PC-9 (cell line): ENCODE measurements at places on chromosomes 7 and 10. TPM values are rescaled to one million over a fixed set of nuclear protein-coding genes. Genes with fewer than 3 reads are reported as not detected.

GRCh38 chr7:16068183-16068582, 353.2 kb downstream of the CRPPA start:
- no peaks in the 10 kb centered on the region for H3K36me3 ChIP-seq
- no peaks in the 10 kb centered on the region for H3K4me1 ChIP-seq
- no peaks in the 10 kb centered on the region for H3K27me3 ChIP-seq
- no peak overlapping the region for H3K27ac ChIP-seq
- no peak overlapping the region for H3K4me3 ChIP-seq
- DNase-seq, result no peak

IFIT1B gene
- not detected in 2 replicates for total RNA-seq

DNA sequence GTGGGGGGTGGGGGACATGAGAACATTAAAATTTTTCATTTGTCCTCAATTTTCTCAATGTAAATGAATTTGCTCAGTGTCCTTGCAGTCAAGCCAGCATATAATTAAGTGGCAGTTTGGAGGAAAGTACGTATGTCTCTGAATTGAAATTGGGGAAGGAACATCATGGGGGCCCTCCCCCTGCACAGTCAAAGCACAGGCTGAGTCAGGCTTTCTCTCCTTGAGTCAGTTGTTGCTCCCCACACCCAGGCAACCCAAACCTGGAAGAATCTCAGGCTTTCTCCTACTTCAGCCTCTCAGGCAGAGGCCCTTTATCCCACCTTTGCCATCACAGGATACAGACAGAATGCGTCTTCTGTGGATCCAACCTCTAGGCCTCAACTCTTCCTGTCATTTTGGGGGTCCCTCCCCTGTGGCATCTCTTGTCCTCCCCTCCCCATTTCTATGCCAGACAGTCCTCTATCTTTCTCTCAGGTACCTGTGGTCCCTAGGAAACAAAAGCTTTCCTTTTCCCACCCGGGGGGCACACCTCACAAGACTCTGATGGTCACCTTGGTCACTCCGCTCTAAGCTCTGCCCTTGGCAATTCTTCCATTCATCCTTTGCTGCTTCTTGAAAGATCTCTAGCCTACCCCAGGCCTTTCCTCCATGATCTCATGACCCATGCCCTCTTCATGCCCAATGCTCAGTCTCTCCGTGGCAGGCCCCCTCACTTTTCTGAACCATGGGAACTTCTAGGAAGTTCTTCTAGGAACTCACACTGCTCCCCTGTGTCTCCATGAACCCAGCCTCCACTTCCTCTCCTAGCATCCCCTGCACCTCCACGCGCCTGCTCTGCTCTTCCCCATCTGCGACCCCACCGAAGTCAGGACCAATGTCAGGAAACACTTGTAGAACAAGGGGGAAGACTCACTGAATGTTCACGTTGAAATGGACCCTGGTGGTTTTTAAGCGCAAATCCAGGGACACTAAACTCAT, 40.4 kb downstream of the CREB3L2 start:
- no peaks in the 10 kb centered on the region for H3K27me3 ChIP-seq
- no peak overlapping the region for H3K27ac ChIP-seq
- H3K4me1 ChIP-seq, result peaks cover 74% of the 10 kb centered on the region

DNA sequence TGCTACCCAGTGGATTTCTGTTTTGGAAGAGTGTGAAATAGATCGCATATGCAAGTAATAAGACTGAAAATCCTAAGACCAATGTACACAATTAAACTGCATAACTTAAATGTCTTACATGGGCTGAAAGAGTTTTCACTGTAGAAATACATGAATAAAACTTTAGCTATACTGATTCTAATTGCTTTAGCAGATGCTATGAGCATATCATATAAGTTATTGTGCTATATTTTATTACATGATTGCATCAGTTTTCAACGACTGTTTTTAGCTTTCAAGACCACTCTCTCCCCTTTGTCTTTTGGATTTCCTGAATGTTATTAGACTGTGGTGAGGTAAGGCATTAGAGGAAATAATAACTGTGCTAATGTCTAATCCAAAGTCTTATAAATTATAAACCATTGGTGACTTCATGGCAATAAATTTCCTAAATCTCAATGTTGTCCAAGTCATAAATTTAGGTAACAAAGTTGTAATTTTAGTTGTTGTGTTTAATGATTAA, 124.5 kb downstream of the SEMA3A start:
- H3K27me3 ChIP-seq, result no peaks in the 10 kb centered on the region
- no peak overlapping the region for H3K4me3 ChIP-seq
- H3K27ac ChIP-seq, result no peak overlapping the region
- DNase-seq, result no peak
- H3K36me3 ChIP-seq, result no peaks in the 10 kb centered on the region

- no peak overlapping the region for H3K27ac ChIP-seq
- no peaks in the 10 kb centered on the region for H3K4me1 ChIP-seq
- H3K4me3 ChIP-seq, result no peak overlapping the region
- H3K36me3 ChIP-seq, result no peaks in the 10 kb centered on the region
- no peaks in the 10 kb centered on the region for H3K27me3 ChIP-seq
- DNase-seq, result peak; percentile 36
Measured at GRCh38 chr10:99292159-99292558, 37.0 kb upstream of the CNNM1 start.

- H3K4me3 ChIP-seq, result no peak overlapping the region
- DNase-seq, result no peak
- H3K27me3 ChIP-seq, result no peaks in the 10 kb centered on the region
- H3K4me1 ChIP-seq, result no peaks in the 10 kb centered on the region
Measured at GRCh38 chr10:132636358-132636757, 98.8 kb downstream of the INPP5A start.

GRCh38 chr7:33958104-33958503, 52.8 kb downstream of the BMPER start:
- DNase-seq, result no peak
- no peak overlapping the region for H3K4me3 ChIP-seq
- no peaks in the 10 kb centered on the region for H3K27me3 ChIP-seq
- no peak overlapping the region for H3K27ac ChIP-seq
- H3K36me3 ChIP-seq, result no peaks in the 10 kb centered on the region
- no peaks in the 10 kb centered on the region for H3K4me1 ChIP-seq

DNA sequence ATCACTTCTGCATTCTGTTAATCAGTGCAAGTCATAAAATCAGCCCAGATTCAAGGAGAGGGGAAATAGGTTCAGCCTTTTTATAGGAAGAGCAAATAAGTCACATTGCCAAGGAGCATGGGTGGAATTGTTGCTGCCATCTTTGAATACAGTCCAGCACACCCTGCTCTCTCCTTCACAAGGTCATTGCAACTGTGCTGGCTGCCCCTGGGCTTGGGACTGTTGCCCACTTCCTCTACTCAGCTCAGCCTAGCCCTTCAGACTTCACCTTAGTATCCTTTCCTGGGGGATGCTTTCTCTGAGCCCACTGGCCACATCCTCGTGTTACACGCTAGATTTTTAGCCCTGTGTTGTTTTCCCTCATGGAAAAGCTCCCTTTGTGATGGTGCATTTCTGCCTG, 527.7 kb downstream of the GALNT17 start:
- no peaks in the 10 kb centered on the region for H3K4me1 ChIP-seq
- H3K27me3 ChIP-seq, result no peaks in the 10 kb centered on the region; the same call in 1 of the 2 replicates
- DNase-seq, result no peak
- no peak overlapping the region for H3K4me3 ChIP-seq
- H3K27ac ChIP-seq, result no peak overlapping the region

- no peaks in the 10 kb centered on the region for H3K27me3 ChIP-seq
- H3K36me3 ChIP-seq, result no peaks in the 10 kb centered on the region
- no peak within 1 kb of the TSS for H3K27ac ChIP-seq
- peak within 1 kb of the TSS; percentile 54; the same call in 1 of the 2 replicates for H3K4me3 ChIP-seq
- H3K4me1 ChIP-seq, result peaks cover 52% of the 10 kb centered on the region
Measured at GRCh38 chr7:128830231-128831177, at the start of gene FLNC. Gene FLNC, plus strand, starts transcription at chr7:128830406. Its CDS starts 232 bp downstream, at chr7:128830638.

DNA sequence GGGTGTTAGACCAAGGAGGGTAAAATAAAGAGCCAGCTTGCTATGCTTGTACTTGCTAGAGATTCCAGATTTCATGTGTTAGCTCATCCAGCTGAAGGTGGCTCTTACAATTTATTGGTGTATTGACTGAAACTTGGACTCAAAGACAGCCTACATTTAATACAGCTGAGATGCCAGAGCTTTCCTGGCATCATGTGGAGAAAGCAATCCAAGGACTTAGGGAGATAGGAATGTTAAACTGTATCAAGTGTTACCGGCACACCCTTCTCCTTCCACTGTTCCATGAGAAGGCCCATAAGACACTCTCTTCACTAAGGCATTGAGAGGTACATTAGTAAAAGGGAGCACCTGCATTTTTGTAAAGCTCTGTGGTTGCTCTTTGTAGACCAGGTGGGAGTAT, 9.3 kb upstream of the HERPUD2 start:
- no peak for DNase-seq
- no peak overlapping the region for H3K4me3 ChIP-seq
- H3K4me1 ChIP-seq, result peaks cover 12% of the 10 kb centered on the region
- H3K27me3 ChIP-seq, result no peaks in the 10 kb centered on the region
- no peaks in the 10 kb centered on the region for H3K36me3 ChIP-seq

DNA sequence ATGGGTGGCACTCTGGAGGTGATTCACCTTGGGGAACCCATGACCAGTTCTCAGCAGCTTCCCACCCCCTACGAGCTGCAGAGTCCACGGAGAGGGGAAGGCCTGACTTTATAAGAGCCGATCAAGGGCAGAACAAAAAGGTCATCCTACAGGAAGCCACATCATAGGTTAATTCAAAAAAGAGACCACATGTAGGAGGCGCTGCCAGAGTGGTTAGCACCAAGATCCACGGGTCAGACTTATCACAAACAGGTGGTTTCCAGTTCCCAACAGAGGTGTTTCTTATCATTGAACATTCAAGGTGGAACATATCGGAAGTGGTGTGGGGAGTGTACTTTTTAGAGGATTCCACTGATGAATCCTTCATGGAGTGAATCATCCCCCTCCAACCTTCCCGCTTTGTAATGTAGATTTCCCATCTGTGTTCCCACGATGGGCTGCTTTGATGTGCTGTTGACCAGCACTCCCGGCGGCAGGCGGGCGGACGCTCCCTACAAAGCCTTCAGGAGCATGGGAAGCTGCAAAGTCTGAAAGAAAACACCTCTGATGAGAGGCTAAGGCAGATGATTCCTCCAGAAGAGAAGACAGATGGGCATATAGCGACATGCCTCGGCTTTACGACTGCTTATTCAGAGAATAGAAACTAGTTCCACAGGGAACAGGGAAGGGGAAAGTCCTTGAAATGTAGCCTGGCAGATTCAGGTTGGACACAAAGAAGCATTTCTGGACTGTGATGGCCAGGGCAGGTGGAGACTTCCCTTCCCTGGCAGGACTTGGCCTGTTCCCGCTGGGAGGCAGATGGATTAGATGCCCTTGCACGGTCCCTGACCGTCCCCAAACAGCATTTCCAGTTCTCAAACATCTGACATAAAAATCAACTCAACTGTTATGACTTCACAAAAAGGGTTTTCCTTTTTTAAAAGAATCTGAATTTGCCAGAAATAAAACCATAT, 66.5 kb downstream of the AFAP1L2 start:
- H3K4me1 ChIP-seq, result no peaks in the 10 kb centered on the region
- H3K27ac ChIP-seq, result no peak overlapping the region
- H3K36me3 ChIP-seq, result no peaks in the 10 kb centered on the region
- no peak for DNase-seq
- no peak overlapping the region for H3K4me3 ChIP-seq
- no peaks in the 10 kb centered on the region for H3K27me3 ChIP-seq

DNA sequence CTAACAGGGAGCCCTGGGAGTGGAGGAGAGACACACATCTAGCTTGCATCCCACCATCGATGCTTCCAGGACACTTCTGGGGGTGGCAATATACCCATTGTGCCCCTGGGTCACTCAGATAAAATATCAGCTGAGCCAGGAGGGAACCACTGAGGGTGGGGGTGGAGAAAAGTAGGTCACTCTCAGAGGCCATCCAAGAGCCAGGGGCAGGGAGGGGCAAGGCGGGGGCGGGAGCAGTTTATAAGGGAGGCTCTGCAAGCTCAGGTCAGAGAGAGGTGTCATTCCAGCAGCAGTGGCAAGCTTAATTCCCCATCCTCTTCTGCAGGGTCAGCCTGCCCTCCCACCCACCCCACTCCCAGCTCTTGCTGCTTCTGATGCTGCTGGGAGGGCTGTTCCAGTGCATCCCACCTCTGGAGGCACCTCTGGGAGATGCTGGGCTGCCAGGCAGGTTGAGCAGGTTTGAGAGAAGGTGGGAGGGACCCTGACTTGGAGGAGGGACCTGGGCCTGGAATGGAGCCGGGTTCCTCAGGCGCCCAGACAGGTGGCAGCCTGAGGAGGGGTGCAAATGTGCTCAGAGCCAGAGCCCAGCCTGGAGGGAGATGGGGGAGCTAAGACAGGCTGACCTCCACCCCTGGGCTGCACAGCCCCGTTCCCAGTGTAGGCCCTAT, 20.1 kb upstream of the TLX1 start:
- peaks cover 12% of the 10 kb centered on the region for H3K27me3 ChIP-seq
- no peak for DNase-seq
- H3K36me3 ChIP-seq, result no peaks in the 10 kb centered on the region

SHTN1 gene
- 24.5 and 33.6 TPM in 2 replicates for total RNA-seq

DNA sequence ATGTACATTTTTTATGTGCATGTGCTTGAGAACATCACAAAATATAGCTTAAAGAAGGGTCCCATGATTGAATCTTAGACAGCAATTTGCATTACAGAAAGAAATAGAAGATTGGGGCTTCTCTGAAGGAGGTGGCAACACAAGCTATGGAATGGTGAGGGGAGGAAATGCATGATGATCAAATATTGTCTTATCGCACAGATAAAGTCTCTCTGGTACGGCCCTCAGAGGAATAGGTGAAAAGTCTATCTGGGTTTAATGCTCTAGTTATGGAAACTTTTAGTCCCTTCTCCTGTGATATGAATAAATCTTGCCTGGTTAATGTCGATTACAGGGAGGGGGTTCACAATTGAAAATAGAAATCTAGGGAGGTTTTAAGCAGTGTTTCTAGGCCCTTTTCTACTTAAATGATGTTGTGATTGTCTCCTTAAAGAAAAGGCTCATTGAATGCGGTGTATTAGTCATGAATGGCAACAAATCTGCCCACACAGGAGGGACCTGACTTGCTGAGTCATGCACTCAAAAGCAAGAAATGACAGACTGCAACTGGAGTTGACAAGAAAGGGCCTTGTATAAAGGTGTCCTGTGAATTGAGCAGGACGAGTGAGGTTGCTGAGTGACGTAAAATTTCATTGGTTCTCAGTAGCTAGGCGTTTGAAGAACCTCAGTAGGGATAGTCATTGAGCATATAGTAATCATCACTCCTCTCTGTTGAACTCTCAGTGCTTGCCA, 133.4 kb upstream of the CSTF2T start:
- H3K36me3 ChIP-seq, result no peaks in the 10 kb centered on the region
- H3K27me3 ChIP-seq, result no peaks in the 10 kb centered on the region
- H3K4me1 ChIP-seq, result peaks cover 14% of the 10 kb centered on the region
- no peak overlapping the region for H3K4me3 ChIP-seq
